ENCODE measurements at places on chromosomes 6 and 20.

DNA sequence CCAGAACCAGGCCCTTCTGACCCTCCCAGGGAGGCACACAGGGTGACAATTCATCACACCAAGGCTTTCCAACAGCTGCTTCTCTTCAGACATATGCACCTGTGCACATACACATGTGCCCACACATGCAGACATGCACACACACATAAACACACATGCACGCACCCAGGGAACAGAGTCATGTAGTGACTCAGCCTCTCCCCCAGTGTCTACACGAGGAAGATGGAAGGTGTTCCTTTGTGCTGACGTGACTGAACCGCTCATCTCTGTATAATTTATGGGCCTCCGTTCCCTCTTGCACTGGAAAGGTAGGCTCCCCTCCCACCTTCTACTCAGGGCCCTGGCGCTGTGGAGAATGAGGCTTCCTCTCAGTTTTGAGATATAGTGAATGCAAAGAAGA is 23.8 kb upstream of the PLEKHG1 start:
- no peak for DNase-seq

- peak; percentile 19 for DNase-seq
Observed at GRCh38 chr6:5626727-5627426, 365.6 kb downstream of the FARS2 start.

DNA sequence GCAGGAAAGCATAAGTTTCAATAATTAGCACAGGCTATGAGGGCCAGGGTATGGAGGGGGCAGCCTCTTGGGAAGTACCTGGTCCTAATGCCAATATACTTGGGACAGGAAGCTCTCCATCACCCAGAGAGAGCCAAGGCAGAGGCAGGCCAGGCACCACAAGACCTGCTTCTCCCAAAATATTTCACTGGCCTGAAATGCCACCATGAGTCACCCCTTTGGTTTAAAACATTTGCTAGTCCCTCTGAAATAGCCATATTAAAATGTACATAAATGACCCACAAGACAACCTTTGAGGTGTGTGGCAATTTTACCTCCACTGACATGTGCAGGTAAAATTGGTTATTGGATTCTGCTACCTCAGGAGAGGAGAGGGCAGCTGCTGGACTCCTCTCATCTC is 23.4 kb upstream of the SCUBE3 start:
- DNase-seq = no peak

DNA sequence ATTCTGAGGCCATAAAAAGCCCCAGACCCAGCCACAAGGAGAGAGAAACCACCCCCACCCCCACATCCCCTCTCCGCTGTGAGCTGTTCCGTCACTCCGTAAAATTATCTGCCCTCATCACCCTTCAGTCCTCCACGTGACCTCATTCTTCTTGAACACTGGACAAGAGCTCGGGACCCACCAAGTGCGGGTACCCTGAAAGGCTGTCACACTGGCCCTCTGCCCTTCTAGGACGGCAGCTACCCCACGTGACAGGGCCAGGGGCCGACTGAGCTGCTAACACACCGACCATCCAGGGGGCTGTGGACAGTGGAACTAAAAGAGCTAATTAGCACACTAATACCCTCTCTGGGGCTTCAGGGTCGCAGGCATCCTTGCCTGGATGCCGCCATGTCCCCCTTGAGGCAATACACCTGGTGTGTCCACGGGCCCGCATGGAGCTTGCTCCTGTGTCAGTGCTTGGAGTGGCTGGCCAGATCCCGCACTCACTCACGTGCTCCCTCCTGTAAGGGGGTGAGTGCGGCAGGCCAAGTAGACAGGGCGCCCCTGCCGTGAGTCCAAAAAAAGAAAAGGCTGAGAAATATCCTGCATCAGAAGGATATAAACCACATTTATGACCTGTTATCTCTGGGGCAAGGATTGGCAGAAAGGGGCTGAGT is 29.2 kb upstream of the AHCY start:
- no peak for DNase-seq

DNA sequence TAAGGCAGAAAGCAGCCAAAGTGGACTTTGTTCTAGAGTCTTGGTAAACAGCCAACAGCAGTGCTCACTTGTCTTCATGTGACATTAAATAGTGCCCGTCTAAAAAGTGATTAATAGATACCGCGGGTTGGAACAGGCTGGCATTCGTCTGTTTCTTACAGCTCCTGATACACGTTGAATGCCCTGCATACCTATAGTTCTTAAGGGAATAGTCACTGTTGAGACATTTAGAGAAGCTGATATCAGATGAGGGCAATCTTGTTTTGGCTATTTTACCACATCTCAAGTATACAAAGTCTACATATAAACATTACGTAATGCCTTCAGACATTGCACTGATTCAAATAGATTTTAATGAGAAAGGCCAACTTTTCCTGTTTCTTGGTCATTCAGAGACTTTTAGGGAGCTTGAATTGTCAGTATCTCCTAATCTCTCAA is 374.9 kb upstream of the FLRT3 start:
- no peak for DNase-seq

GRCh38 chr6:6484681-6485080 is 103.8 kb upstream of the LY86 start:
- no peak for DNase-seq

- peak; percentile 69 for DNase-seq
Observed at GRCh38 chr6:127342946-127343808, at the start of gene ECHDC1. TSS of gene ECHDC1 (minus strand) at chr6:127343609. CDS start at chr6:127331028, 12,581 bp downstream.

DNA sequence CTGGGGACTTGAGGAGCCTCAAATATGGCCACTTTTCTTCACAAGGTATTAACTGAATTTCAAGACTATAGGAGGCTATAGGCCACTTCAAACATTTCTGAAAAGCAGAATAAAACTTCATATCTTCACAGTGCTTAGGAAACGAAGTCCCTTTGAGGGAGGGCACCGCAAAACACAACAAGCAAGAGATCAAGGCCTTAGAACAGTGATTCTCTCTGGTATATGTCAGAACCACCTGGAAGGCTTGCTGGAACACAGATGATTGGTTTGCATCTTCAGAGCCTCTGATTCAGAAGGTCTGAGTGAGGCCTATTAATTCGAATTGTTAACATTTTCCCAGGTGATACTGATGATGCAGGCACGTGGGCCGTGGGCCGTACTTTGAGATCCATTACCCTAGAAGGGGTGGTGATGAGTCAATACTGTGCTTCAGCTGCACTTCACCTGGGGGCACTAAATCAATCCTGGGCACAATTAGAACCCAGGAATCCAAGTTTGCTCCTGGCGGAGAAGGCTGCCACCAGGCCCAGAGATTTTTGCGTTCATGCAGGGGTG is 10.7 kb downstream of the SUN5 start:
- no peak for DNase-seq

DNA sequence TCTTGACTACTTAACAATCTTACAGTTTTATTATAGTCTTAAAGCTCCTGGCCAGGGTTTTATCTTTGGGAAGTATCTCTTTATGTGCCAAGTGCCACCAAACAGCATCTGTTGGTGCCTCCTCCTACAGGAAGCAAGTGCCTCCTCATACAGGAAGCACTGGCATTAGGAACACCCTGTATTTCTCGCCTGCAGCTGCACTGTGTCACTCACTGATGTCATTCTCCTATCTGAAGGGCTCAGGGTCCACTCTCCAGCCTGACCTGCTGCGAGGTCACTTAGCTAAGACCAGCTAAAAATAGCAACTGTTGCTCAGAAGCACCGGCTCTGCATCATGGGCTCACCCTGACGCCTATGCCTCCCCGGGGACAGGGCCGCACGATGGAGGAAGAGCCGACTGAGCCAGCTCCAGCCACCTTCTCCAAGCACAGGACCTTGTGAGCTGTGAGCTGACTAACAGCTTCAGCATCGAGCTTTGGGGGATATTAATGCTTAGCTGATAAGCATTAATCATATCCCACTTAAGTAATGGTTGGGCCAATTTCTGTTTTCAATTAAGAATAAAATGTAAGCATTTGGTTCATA is 66.3 kb upstream of the CD93 start:
- DNase-seq = peak; percentile 89

DNA sequence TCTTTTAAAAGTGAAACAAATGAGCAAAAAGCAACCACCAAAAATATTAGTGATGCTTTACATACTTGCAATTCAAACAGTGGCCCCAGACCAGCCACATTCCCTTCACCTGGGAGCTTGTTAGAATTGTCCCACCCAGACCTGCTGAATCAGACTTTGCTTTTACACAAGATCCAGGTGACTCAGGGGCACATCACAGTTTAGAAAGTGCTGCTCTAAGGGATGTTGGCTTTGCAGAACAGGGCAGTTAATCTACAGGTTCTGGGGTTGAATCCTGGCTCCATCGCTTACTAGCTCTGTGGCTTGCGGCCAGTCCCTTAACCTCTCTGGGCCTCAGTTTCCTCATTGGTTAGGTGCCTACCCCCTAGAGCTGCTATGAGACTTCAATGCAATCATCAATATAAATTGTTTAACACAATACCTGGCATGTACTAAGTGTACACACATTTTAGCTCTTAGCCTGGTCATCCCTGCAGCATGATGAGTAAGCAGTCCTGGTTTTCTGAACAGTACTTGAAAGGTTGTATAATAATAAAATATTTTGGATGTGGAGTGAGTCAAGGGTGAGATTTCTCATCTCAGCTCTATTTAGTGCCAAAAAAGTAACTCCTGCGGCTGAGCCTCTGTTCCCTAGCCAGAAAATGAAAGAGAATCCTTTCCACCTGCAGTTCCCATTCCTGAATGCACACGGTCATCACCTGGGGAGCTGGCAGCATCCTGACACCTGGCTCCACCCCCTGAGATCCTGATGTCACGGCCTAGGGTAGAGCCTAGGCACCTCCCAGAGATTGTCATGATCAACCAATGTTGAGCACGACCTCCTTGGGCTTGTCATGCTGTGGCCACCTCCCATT is 162.7 kb downstream of the ANKRD60 start:
- no peak for DNase-seq

DNA sequence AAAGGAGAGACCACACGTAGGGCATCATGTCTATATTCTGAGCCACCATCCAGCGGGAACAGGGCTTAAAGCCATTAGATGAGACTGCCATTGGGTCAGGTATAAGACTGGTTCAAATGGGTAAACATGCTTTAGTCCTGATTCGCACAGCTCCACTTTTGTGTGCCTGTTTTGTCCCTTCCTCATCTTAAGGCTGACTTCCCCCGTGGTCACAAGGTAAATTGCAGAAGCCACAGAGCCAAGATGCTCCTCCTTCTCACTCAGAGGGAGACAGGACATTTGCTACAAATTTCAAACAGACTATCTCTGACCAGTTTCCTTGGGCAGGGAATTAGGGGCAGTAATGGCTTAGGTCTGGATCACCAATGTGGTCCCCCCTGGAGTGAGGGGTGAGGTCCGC is 11.4 kb upstream of the IFNGR1 start:
- peak; percentile 74 for DNase-seq

DNA sequence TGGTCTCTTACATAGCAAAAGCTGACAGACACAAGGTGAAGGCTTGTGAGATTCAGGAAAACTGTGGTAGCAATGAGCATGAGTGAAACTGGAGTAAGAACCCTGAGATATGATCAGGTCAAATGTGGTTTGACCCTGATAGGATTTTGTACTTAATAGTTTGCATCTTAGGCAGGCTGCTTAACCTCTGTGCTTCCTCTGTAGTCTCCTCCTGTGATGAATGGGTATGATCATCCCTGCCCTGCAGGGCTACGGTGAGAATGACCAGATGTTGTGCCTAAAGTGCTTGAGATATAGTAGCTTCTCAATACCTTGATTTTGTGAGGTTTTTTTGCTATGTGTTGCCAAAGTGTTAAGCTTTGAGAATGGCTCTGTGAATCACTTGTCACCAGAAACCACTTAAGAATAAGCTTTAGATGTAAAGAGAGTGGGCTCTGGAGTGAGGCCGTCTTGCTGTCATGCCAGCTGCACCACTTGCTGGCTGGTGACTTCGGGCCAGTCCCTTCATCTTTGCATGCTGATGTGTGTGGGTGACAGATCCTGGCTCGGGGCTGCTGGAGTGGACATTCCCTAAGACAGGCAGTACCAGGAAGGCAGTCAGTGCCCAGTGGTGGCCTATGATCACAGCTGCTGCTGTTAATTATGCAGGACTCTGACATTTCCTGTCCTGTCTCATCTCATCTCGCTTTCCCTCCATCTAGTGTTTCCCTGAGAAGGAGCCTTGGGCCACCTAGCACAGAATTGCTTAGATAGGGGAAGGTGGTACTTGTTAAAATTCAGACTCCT is 254.7 kb downstream of the NFATC2 start:
- DNase-seq = no peak

GRCh38 chr6:73980096-73980495 is 284.1 kb downstream of the CD109 start:
- no peak for DNase-seq

DNA sequence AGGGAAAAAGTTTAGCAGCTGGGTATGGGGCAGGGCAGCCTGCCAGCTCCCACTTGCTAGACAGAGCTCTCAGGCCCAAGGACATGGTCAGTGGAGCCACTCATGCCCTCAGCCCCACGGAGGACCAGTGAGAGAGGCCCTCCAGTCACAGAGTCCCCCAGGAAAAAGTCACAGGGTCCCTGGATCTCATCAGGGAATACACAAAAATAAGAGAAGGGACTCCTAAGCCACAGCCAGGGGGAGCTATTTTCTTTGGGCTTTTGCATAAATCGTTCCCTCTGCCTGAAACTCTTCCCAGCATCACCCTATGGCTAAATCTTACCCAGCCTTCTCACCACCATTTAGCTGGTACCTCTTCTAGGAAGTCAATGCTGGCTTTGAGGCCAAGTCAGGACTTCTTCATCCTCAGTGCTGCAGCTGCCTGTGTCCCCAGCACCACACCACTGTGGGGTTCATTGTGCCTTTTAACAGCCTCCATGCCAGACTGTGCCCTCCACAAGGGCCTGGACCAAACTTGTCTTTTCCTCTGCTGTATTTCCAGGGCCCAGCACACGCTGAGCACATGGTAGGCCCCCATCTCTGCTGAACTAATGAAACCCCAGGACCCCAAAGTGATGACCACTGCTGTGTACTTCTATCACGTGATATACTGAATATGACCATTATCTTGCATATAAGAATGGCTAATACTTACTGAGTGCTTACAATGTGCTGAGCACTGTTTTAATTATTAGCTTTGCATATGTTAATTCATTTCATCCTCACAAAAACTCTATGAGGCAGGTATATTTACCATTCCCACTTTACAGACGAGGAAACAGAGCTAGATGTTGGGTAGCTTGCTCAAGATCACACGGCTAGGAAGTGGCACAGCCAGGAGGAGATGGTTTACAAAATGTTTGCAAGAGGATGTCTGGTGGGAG is 2.0 kb downstream of the ZNF335 start:
- peak; percentile 61 for DNase-seq

DNA sequence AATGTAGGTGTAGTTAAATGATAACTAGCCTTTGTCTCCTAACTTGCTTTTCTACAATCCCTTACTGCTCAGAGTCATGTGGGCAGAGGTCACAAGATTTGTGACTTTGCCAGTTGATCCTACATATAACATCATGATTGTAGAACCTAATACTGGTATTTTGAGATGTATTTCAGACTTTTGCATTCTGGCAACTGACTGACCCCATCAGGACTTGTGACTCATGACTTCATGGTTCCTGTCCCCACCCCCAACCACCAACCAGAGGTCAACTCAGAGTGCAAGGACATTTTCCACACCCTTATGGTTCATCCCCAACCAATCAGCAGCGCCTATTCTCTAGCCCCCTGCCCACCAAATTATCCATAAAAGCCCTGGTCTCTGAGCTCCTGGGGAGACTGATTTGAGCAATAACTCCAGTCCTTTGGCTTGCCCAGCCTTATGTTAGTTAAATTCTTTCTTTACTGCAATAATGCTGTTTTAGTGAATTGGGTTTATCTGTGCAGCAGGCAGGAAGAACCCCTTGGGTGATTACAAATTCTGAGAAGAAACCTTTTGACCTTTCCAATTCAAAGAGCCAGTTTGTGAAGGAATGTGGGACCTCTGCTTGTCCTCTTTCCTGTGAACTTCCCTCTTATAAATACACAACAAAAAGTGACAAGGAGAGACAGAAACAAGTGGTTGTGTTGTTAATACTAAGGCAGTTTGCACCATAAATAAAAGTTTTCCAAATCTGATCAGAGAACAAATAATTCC is 588.7 kb downstream of the UTRN start:
- DNase-seq = peak; percentile 4

Measured in inflammatory macrophage treated with lipopolysaccharide for 4 hours (primary cell).